ENCODE measurements at places on chromosomes 16 and 17.

DNA sequence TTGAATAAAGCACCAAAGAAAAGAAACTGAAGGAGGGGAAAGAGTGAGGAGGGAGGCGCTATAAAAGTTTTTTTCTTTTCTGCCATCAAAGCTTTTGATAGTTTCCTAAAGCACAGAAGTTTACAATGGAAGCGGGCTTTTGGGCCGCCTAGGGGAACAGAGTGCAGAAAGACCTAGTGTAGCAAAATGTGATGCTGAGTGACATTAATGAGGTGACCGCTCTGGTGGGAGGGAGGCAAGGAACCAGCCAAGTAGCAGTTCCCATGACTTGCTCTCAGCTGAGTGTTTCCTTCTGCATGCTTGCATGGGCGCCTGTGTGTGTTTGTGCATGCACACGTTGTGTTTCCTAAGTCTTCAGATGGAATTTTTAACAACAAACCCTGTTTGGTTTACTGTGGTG is 15.5 kb downstream of the MSI2 start:
- H3K36me3 ChIP-seq, result peaks cover 83% of the 10 kb centered on the region
- no peak overlapping the region for H3K27ac ChIP-seq
- no peak for DNase-seq
- no peak overlapping the region for H3K4me3 ChIP-seq
- H3K4me1 ChIP-seq, result no peaks in the 10 kb centered on the region
- no peaks in the 10 kb centered on the region for H3K27me3 ChIP-seq

- no peak for DNase-seq
- H3K27me3 ChIP-seq, result peaks cover 10% of the 10 kb centered on the region
- H3K27ac ChIP-seq, result no peak overlapping the region
- H3K4me1 ChIP-seq, result peaks cover 6% of the 10 kb centered on the region
Observed at GRCh38 chr16:68782198-68783174, 45.4 kb downstream of the CDH1 start.

GRCh38 chr17:45226576-45226975 is 4.9 kb downstream of the FMNL1 start:
- peaks cover 89% of the 10 kb centered on the region for H3K4me1 ChIP-seq
- no peak for DNase-seq
- no peaks in the 10 kb centered on the region for H3K27me3 ChIP-seq
- peak overlapping the region; percentile 100 for H3K27ac ChIP-seq

GRCh38 chr17:73630531-73630930 is 13.7 kb downstream of the SDK2 start:
- no peak for DNase-seq
- H3K27me3 ChIP-seq, result no peaks in the 10 kb centered on the region

DNA sequence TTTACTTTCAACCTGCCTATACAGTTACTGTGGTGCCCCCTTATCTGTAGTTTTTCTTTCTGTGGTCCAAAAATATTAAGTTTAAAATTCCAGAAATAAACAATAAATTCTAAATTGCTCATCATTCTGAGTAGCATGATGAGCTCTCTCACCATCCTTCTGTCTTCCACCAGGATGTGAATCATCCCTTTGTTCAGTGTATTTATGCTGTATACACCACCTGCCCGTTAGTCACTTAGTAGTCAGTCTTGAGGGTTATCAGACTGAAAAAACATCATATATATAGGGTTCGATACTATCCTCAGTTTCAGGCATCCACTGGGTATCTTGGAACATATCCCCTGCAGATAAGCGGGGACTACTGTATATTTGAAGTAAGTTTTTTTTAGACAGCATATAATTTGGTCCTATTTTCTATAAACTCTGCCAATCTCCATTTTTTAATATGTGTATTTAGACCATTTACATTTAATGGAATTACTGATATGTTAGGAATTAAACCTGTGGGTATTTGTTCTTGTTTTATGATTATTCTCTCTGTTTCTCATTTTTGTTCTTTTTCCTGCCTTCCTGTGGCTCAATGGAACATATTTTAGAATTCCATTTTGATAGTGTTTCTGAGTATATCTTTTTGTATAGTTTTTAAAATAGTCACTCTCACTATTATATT is 31.0 kb downstream of the TBX21 start:
- peaks cover 13% of the 10 kb centered on the region for H3K4me1 ChIP-seq
- no peak for DNase-seq
- no peaks in the 10 kb centered on the region for H3K27me3 ChIP-seq
- no peak overlapping the region for H3K27ac ChIP-seq
- H3K4me3 ChIP-seq, result no peak overlapping the region
- H3K36me3 ChIP-seq, result no peaks in the 10 kb centered on the region

- H3K27me3 ChIP-seq, result no peaks in the 10 kb centered on the region
- H3K4me1 ChIP-seq, result peaks cover 53% of the 10 kb centered on the region
- peak; percentile 56 for DNase-seq
- no peak within 1 kb of the TSS for H3K27ac ChIP-seq
Observed at GRCh38 chr17:76710863-76711611, at the start of gene MXRA7. TSS of gene MXRA7 (minus strand) at chr17:76710965. CDS start at chr17:76710946, 19 bp downstream.

GRCh38 chr17:73983621-73984400 is 219.7 kb upstream of the RPL38 start:
- no peak for DNase-seq
- peaks cover 41% of the 10 kb centered on the region for H3K27me3 ChIP-seq
- no peak overlapping the region for H3K27ac ChIP-seq
- H3K36me3 ChIP-seq, result no peaks in the 10 kb centered on the region

- DNase-seq, result no peak
- no peaks in the 10 kb centered on the region for H3K4me1 ChIP-seq
- H3K36me3 ChIP-seq, result no peaks in the 10 kb centered on the region
- no peaks in the 10 kb centered on the region for H3K27me3 ChIP-seq
Observed at GRCh38 chr16:67301080-67301782, 21.9 kb downstream of the PLEKHG4 start.

DNA sequence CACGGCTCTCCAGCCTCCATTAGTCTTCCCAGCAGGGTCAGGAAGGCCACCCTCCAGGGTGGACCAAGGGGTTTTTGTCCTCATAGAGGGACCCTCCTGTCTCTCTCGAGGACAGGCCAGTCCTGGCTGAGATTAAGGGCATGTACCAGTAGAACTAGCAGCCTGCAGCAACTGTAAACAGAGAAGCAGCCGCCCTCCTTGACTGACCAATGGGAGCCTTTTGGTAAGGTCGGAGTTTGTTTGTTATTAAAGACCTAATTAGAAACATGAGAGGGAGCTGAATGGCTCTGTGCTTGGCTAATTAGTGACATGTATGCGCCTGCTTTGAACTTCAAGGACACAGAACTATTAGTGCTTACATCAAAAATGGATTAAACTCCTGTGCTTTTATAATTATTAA is 80.0 kb downstream of the CCDC182 start:
- H3K27ac ChIP-seq, result no peak overlapping the region
- DNase-seq, result no peak
- no peaks in the 10 kb centered on the region for H3K4me1 ChIP-seq
- no peak overlapping the region for H3K4me3 ChIP-seq
- H3K27me3 ChIP-seq, result no peaks in the 10 kb centered on the region

DNA sequence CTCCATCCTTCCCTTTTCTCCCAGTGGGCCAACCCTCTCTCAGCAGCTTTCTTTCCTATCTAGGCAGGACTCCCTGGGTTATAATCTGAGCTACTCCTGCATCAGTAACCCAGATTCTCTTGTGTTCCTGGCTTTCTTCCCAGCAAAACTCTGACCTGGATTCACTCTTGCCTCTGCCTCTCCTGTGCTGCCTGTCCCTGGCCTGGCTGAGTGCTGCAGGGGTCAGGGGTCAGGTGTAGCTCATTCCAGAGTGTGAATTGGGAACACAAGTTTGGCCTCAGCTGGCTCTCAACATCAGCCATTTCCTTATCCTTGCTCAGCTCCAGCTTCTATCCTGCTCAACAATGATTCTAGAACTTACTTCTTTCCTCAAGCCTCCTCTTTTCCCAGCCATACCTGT is 2.5 kb upstream of the ST6GALNAC2 start:
- no peak for DNase-seq
- no peak overlapping the region for H3K27ac ChIP-seq
- peaks cover 26% of the 10 kb centered on the region for H3K4me1 ChIP-seq
- H3K4me3 ChIP-seq, result no peak overlapping the region

DNA sequence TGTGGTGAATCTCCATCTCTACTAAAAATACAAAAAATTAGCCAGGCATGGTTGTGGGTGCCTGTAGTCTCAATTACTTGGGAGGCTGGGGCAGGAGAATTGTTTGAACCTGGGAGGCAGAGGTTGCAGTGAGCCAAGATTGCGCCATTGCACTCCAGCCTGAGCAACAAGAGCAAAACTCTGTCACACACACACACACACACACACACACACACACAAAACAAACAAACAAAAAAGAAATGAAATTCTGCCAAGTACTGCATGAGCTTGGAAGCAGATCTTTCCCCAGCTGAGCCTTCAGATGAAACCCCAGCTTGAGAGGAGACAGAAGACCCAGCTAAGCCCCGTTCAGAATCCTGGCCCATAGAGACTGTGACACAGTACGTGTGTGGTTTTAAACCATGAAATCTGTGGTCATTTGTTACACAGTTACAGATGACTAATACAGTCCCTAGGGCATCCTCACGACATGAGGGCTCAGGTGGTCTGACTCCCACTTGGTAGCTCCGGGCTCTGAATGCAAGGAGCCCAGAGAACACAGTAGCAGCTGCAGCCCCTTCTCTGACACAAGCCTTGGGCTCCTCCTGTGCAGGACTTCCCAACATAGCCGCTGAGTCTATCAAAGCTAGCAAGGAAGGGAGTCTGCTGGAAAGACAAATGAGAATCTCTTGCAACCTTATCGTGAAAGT is 132.8 kb downstream of the SEC14L1 start:
- no peaks in the 10 kb centered on the region for H3K27me3 ChIP-seq
- no peak for DNase-seq
- no peak overlapping the region for H3K4me3 ChIP-seq
- no peak overlapping the region for H3K27ac ChIP-seq

Measured in T-cell (primary cell).